ENCODE measurements at places on chromosomes 6 and 20.

DNA sequence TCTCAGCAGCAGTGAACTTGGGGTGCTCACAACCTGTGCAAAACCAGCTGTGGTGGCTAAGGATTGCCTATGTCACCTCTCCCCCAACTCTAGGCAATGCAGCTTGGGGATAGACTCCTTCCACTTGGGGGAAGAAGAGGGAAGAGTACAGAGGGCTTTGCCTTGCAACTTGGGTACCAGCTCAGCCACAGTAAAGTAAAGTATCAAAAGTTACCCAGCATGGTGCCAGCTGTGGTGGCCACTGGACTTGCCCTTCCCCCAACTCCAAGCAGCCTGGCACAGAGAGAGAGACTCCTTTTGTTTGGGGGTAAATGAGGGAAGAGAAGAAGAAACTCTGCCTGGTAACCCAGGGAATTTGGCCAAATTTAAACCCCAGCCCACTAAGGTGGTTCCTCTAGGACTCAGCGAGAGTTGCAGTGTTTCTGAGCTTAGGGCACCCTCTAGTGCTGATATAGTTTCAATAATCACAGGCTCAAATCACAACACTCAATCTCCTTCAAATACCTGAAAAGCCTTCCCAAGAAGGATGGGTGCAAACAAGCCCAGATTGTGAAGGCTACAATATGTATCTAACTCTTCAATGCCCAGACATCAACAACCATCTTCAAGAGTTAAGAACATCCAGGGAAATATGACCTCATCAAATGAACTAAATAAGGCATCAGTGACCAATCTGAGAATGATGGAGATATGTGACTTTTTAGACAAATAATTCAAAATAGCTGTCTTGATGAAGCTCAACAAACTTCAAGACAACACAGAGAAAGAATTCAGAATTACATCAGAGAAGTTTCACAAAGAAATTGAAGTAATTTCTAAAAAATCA lies 7.6 kb upstream of the DEFB129 start:
- DNase-seq: no peak

DNA sequence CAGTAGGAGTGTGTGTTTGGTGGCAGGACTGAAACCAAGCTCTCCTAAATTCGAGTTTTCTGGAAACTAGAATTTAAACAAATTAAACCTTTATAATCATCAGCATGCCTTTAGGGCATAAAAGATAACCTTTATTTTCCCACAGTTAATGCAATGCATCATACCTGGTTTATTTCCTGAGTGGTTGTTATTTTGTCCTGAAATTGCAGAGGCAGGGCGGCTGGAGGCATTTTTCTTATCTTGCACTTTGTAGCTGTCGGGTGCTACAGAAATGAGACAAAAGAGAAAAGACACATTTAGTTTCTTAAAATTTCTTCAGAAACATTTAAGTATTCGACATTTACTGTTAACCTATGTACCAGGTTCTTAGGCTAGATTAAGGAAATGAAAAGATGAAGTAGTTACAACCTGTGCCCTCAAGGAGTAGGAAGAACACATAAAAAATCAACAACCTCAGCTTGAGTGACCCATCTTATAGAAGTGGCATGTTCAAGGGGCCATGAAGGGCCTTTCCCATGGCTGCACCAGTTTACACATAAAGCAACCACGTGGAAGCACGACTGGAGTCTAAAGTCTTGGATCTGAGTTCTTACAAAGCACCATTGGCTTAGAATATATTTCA lies 128.6 kb downstream of the MAP7 start:
- DNase-seq: no peak

GRCh38 chr6:157984686-157985225 lies 3.1 kb downstream of the SYNJ2 start:
- no peak for DNase-seq

DNA sequence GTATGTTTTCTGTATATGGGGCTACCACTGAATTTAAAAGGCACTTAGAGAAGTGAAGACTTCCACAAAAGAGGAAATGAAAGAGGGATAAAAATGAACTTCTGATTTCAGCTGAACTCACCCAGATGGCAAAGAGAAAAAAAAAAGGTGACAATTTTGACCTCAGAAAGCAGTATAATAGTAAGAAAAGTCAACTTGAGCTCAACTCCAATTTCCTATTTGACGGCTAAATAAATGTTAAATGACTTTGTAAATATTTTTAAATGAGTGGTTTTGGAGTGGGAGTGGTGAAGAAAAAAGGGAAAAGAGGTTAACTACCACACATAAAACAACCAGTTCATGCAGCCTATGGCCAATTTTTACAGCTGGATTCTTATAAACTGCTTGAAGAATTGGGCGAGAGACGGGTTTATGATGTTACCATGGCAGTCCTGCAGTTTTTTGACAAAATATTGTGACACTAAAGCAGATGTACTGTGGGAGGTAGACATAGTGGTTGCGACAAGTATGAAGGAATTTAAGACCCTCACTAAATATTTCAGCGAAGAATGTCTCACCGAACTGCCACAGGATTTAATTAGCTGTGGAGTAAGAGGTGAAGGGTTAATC lies 49.8 kb upstream of the ADTRP start:
- DNase-seq: no peak

GRCh38 chr20:52340036-52340634 lies 148.6 kb upstream of the ZFP64 start:
- DNase-seq: no peak

- no peak for DNase-seq
These were observed 15.2 kb downstream of the CTCFL start for GRCh38 chr20:57509665-57510237.

- DNase-seq: no peak
These were observed 69.6 kb upstream of the SALL4 start for GRCh38 chr20:51871943-51872342.

DNA sequence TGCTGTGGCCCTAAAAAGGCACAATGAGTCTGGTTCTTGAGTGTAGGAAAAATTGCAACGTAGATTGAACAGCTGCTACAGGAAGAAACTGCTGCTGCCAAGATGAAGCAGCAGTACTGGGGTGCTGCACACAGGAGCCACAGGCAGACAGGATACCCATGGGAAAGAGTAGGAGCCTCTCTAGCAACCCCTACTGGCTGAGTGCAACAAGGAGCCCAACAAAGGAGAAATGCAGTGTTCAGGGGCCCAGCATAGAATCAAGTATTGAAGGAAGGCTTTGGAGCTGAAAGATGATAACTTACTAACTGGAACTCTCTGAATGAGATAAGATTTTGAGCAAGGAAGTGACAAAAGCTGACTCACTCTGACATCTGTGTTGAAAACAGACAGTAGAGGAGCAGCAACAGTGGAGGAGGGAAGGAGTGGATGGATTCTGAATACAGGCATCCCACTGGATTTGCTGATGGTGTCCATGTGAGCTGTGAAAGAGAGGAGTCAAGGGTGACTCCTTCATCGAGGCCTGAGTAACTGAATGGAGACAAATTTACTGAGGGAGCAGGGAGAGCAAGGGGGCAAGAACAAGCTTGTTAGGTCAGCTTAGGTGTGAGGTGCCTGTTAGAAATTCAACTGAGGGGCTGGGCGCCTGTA lies 534.7 kb upstream of the JARID2 start:
- DNase-seq: peak; percentile 55

DNA sequence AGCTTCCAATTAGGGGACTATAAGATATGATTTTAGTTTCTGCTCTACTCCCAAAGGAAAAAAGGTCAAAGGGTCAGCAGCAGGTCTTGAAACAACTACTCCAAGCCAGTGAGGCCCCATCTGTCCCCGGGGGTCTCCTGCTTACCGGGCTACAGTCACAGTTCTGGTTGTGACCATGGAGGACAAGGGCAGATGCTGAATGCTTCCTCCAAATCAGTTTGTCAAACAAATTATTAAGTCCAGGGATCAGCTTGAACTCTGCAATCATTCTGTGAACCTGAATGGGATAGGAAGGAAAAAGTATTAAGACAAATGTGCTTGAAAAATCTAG lies 60.2 kb downstream of the MYH7B start:
- DNase-seq: no peak

GRCh38 chr6:148979014-148979901 lies 232.4 kb downstream of the UST start:
- no peak for DNase-seq

- no peak for DNase-seq
These were observed 104.9 kb upstream of the SLC22A23 start for GRCh38 chr6:3561725-3562124.

DNA sequence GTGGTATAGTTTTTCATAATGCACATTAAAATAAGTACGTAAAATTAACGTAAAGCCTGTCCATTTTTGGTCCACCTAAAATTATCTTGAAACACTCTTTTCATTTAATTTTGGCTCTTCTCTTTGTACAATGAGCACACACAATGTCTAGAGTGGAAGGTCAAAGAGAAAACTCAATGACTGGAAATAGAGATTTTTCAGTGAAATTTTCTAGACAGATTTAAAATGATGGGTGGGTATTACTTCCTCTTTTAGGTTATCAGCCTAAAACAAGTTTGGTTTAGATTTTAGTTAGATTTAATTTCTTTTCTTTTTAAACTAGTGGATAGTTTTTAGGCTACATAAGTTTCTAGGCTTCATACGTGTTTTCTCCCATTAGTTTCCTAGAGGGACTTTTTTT lies 24.9 kb downstream of the DSE start:
- DNase-seq: no peak

GRCh38 chr6:16583144-16583762 lies 178.0 kb downstream of the ATXN1 start:
- no peak for DNase-seq

Data from mucosa of gallbladder (tissue), 1 donor.